ENCODE measurements at places on chromosomes 5 and 9.

DNA sequence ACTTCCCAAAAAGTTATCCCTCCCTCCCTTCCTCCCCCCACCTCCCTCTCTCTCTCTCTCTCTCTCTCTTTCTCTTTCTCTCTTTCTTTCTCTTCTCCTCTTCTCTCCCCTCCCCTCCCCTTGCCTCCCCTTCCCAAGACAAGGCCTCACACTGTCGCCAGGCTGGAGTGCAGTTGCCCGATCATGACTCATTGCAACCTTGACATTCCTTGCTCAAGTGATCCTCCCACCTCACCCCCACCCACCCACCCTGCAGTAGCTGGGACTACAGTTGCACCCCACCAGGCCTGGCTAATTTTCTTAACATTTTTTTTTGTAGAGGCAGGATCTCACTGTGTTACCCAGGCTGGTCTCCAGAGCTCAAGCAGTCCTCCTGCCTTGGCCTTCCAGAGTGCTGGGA is 32.8 kb downstream of the VPS13A start:
- DNase-seq: no peak

DNA sequence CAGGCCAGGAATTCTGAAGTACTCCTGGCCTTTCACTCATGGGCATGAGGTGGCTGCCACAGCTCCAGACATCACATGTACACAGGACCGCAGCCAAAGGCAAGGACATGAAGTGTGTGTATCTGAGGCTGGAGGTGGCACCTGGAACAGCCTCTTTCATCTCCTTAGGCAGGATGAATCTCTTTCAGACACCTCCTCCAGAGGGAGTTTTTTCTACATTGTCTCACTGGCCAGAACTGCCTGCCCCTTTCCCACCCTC is 142.8 kb downstream of the BARX1 start:
- no peak for DNase-seq

DNA sequence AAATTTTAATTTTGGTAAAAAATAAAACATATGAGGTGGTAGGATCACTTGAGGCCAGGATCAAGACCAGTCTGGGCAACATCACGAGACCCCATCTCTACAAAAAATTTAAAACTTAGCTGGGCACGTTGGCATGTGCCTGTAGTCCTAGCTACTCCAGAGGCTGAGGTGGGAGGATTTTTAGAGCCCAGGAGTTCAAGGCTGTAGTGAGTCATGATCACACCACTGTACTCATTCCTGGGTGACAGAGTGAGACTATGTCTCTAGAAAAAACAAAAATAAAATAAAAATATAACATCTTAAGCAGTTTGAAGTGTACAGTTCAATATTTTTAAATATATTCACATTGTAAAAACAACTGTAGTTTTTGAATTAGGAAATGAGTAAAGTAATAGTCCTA is 108.3 kb downstream of the SMIM15 start:
- DNase-seq: no peak

DNA sequence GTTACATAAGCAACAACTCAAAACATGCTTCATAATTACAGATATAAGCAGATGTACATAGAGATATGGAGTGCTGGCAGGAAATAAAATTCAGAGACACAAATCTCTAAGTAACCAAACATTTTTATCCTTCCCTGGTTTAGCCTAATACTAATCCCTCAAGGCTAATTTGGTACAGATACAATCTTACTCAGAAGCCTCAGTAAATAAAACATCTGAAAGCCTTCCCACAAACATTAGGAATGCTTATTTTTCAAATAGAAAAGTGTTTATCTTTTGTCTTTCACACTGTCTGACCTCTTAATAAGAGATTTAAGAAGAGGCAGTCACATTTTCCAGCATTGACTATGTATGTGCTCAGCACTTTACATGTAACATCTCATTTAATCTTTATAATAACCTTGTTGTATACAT is 399.4 kb downstream of the ARRDC3 start:
- no peak for DNase-seq

DNA sequence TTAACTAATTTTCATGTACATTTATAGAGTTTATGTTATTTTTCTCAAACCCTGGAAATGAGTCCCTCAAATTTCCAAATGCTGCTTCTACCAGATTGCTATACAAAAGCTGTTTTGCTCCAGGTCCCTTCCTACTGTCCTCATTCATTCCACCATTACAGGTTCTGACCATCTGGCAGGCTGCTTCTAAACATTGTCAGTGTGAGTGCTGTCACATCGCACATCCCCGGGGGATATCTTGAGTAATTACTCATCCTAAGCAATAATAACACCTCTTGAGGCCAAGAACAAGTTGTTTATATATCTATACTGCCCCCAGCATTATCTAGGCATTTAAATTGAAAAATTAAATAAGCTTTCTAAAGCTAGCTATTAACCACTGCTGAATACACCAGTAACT is 1675.3 kb upstream of the CDH6 start:
- no peak for DNase-seq

GRCh38 chr5:15579193-15579990 is 79.4 kb downstream of the FBXL7 start:
- no peak for DNase-seq

GRCh38 chr5:173764332-173765028 is 123.7 kb upstream of the CPEB4 start:
- DNase-seq: no peak

DNA sequence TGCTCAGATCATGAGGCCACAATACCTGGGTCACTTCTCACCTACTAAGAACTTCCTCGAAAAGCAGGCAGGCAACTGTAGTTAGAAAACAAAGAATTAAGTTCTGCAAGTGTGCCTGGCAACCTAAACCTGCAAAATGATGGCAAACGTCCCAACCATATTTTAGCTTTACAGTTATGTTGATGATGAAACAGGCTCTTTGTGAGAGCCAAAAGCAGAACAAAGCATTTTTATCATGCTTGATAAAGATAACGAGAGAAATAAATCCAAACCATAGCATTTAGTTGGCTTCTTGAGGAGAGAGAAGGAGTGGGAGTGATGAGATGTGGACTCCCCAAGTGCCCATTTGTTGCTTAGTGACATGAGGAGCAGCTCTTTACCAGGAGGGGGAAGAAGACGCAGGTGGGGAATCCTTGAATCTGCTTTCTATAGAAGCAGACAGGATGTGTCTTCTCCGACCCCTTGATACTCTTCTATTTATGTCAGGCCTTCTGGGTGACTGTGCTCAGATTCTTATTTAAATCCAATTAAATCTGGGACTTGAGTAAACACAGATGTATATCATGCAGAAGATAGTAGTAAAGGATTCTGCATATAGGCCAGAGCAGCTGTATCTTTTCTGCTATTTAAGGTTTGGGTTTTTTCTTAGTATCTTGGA is 221.2 kb downstream of the TMEM167A start:
- no peak for DNase-seq

DNA sequence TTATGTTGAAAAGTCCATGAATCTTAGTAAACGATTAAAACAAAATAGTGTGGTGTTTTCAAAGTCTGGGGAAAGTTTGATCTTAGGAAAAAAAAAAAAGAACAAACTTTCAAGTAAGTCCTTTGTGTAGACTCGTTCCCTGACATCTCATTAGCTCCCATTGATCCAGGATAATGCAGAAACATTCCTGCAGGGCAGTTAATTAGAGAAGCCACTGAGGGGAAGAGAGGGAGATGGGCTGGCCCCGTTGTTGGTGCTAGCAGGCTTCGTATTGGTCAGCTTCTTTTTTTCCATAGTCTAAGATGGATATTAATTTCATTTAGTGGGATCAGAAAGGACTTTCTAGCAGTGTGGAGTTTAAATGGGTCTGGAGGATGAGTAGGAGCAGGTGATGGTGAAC is 340.2 kb downstream of the DRD1 start:
- no peak for DNase-seq

GRCh38 chr9:10226996-10227395 is 385.8 kb downstream of the PTPRD start:
- no peak for DNase-seq

DNA sequence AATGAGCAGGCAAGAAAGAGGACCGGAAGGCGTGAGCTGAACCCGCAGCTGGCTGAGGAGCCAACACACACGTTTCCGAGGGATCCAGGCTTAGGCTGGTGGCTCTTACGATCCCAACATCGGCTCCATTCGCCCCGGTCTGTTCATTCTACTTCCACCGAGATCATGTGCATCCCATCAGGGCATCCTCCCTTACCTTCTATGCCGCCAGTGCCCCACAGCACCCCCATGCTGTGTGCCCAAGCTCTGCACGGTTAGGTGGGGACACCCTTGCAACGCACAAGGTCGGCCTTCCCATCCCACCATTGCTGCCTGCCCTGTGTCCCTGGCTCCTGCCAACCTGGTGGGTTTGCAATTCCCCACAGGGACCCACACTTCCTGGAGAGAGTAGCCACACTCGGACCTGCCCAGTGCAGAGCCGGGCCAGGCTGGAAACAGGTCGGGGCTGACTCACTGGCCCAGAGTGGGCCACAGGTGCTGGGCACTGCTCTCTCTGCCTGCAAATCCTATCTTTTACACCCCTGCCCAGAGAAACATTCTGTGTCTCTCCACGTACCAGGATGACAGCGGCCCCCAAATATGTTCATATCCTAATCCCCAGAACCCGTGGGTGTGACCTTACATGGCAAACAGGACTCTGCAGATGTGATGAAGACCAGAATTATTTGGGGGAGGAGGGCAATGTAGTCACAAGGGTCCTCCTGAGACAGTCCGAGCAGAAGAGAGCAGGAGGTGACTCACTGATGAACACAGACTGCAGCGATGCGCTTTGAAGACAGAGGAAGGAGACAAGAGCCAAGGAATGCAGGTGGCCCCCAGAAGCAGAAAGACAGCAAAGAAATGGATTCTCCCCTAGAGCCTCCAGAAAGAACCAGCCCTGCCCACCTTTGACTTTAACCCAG is 182.2 kb downstream of the AUH start:
- DNase-seq: peak; percentile 43

DNA sequence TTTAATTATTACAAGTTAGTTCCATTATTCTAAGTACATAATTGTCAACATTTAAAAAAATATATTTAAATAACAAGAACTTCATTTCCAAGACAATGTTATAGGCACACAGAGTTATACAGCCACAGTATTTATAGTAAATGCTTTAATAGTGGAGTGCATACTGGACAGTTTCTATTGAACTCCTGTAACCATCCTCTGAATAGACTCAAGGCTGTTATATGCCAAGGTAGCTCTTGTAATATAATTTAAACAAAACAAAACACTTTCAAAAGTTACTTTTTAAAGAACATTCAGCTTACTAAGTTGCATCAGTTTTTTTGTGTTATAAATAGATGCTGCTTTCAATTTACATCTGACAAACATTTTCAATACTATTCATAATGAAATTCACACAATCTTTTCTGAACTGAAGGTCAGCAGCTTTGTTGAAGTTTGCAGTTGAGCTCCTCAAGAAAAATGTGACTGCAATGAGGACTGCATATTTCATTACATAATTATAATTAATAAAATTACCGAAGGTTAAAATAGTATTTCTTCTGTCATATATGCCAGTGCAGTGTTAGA is 549.9 kb upstream of the CYLC2 start:
- DNase-seq: no peak

DNA sequence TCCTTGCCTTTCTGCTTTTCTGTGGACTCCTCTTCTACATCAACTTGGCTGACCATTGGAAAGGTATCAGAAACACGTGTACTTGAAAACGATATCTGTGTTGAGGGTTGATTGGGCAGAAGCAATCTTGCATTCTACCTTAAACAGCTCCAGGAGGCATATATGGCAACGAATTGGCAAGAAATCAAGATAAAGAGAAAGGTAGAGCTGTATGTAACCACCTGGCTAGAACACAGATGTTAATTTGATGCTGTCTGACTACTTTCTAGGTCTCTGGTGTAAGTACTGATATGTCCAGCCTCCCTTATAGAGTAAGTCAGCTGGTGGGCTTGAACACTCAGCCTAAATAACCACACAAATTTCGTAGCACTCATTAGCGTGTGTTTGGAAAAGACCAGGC is 1.3 kb downstream of the MAN1B1 start:
- DNase-seq: no peak

GRCh38 chr9:69715096-69715495 is 42.9 kb upstream of the APBA1 start:
- DNase-seq: no peak

DNA sequence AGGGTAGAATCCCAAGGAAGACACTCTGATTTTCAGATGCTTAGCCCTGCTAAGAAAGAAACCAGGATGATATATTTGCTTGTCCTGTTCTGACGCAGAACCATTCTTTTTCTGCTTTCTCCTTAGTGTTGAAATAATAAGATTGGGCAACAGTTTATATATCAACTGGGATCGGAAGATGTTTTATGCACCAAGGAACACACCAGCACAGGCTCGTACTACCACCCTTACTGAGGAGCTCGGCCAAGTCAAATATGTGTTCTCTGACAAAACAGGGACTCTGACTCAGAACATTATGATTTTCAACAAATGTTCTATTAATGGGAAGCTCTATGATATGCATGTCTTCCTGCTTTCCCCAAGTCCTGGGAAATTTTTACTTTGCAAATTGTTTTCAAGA is 19.0 kb upstream of the RUSC2 start:
- DNase-seq: no peak

DNA sequence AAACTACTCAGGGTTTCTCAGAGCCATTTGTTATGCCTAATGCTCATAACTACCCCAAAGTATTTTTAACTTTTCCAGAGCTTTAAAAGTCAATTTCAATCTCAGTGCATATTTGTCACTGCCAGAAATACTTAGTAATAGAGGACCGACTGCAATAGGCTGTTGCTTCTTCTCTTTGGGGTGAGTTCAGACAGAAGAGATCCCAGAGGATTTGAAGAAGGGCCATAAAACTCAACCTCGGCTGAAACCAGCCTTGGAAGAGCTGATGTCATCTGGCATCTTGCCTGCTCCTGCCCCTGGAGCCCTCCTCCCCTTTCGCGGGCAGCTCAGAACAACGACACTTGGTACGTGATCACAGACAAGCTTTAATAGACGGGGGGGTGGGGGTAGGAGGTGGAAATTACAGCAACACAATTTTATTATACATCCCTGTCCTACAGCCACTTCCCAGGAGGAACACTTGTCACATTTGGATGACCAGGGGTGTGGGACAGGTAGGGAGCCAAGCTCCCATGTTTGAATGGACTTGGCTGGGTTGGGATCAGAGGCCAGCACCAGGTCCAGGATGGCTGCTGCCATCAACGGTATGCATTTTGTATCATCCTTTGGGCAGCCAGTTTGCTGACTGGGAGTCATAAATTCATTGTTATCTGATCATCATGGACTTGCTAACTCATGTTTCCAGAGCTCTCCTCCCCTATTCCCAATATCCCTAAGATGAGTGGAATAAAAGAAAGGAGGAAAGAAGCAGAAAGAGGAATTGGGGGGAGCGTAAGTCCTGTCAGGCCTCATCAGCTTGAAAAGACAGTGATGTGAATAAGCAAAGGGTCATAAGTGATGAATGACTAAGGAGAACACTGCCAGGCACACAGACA is 186.6 kb upstream of the PANK3 start:
- no peak for DNase-seq

Data from stimulated activated effector memory CD8-positive, alpha-beta T cell treated with anti-CD3 and anti-CD28 coated beads, Interleukin-12 subunit alpha, Interleukin-12 subunit beta, amount 100 ng/mL, for 72 hours (primary cell).